ENCODE measurements at places on chromosomes 12 and 14. TPM values are rescaled to one million over a fixed set of nuclear protein-coding genes. Genes with fewer than 3 reads are reported as not detected.

Gene GLRX5
- total RNA-seq = 90.1 TPM

Gene GALNT8
- 3.0 TPM for total RNA-seq

Gene SDR39U1
- 9.3 TPM for total RNA-seq

Gene RIPK3
- not detected for total RNA-seq

Gene PIWIL1
- total RNA-seq = 0.68 TPM

GRCh38 chr12:53489242-53489864, 9.9 kb downstream of the MAP3K12 start:
- no peak for DNase-seq

DNA sequence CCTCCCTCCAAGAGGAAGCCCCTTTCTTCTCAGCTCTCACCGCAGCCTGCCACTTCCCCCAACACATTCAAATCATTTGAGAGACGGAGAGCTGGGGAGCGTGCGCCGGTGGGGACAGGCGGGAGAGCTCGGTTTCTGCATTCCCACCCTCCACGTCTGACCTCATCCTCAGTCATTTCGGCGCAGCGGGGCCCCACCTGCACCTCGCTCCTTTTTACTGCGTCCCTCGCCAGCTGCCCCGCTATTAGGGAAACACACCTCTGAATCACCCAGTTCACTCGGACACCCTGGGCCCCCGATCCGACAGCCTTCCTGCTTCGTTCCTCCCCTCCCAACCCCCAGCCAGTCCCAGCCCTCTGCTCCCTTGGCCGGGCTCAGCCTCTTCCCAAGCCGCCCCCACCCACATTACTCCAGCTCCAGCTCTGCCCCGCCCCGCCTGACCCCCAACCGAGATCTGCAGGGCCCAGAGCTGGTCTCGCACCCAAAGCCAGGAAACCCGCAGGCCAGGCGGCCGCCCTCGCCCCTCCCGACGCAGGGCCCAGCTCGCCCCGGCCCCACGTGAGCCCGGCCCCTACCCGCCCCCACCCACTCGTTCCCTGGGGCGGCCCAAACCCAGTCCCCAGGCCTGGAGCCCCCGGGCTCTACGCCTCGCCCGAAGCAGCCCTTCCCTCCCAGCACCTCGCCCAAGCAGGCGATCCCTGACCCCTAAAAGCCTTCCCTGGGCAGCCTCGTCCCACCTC, 783 bp downstream of the CORO1C start:
- DNase-seq = peak; percentile 96

GRCh38 chr12:131990066-131990979, 40.6 kb downstream of the EP400 start:
- DNase-seq = no peak

- no peak for DNase-seq
These were observed 10.2 kb downstream of the ABCB9 start for GRCh38 chr12:122956035-122956434.

DNA sequence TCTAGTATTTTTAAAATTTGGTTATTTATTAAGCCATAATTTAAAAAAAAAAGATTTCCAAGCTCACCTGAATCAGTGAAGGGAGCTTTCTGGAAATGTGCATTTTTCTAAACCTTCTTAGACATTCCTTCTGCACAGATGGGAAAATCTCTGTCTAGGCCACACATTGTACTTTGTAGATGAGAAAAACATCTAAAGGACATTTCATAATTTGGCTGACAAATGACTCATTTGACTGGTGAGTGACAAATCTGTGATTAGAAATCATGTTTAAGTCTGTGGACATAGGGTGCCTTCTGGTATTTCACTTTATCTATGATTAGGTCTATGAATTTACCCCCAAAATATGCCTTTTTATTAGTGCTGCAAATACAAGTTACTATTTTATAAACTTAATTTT, 1044.9 kb upstream of the FLRT2 start:
- DNase-seq = no peak

GRCh38 chr12:71731439-71732356, 23.0 kb upstream of the RAB21 start:
- DNase-seq = peak; percentile 66

- peak; percentile 92 for DNase-seq
These were observed 1.5 kb downstream of the FOXG1 start for GRCh38 chr14:28767853-28768741.

- DNase-seq = no peak
These were observed 116.1 kb upstream of the FBXO33 start for GRCh38 chr14:39548358-39548757.

GRCh38 chr14:72462056-72462455, 431.8 kb downstream of the DPF3 start:
- DNase-seq = no peak

GRCh38 chr12:2925322-2925995, 33.7 kb upstream of the TEAD4 start:
- no peak for DNase-seq

DNA sequence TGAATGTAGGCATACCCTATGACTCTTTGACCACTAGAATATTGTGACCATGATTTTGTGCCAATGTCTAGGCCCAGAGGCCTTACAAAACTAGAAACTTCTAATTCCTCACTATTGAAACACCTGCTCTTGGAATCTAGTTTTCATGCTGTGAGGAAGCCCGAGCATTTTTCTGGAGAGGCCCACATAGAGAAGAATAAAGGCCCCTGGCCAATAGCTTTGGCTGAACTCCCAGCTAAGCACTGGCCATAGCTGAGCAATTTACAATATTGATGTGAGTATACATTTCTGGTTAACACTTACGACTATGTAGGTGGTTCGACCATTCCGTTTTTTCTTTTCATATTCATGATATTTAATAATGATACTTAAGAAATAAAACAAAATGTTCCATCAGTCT, 190.3 kb downstream of the KCNH5 start:
- DNase-seq = no peak

- DNase-seq = peak; percentile 69
These were observed 194.8 kb downstream of the SLC41A2 start for GRCh38 chr12:104763168-104763805.
